Astrocyte of the hippocampus (primary cell): ENCODE measurements at places on chromosomes 6 and 20.

DNA sequence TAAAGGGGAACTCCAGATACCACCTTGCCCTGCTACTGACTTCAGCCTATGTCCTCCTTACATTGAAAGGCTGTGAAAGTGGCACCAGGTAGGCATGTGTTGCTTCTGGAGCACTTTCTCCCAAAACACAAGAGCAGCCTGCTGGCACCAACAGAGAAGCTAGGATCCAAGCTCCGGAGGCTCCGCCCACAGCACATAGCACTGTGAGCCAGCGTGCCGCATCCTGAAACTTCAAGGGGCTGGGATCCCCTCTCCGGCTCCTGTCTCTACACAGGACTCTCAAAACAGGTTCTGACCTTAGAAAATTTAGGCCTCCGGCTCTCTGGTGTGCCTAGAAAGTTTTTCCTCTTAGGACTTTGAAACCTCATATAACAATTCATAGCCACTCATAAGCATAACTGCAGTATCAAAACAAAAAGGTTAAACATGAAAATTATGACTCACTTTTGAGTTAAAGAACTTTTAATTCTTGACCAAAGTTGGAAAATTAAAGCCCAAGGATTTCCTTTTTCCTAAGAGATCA lies 41.1 kb downstream of the EZR start:
- no peak for DNase-seq

- no peak for DNase-seq
These were observed 916.0 kb upstream of the GJE1 start for GRCh38 chr6:141216726-141217125.

DNA sequence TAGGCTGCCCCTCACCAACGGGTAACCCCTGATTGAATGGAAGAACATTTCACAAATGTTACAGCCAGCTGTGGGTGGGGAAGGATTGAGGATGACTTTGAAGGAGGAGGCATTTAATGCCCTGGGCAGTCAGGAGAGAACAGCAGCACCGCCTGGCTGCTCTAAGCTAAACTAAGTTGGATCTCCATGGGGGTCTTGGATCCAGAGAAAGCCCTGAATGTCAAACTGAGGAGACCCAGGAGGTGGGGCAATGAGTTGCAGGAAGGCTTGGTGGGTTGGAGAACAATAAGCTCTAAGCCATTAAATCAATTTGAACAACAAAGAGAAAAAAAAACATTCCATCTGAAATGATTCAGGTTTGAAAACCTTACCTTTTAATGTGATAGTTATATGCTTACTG lies 35.4 kb downstream of the TMX4 start:
- no peak for DNase-seq

DNA sequence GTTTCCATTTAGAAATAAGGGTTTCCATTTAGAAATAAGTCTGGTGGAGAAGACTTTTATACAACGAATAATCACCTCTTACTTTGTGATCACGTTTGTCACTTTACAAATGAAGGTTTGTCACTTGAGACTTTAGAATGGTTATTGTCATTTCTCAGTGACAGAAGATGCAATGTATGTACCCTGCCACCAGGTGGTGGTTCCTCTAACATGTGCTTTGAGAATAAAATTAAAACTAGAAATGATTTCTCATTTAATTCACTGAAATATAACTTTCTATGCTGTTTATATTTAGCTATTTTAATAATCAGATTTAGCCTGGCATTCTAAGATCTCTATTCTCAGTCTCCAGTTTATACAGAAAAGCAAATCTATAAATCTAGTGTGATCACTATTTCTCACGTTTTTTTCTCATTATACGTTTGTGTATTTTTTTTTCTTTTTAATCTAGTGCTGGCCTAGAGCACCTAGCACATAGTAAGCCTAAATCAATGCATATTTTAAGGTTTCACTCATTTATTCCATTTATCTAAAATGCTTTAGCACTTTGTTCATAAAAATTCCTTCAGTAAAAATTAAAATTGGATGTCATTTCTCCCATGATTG lies 57.4 kb upstream of the TFAP2D start:
- peak; percentile 2 for DNase-seq

DNA sequence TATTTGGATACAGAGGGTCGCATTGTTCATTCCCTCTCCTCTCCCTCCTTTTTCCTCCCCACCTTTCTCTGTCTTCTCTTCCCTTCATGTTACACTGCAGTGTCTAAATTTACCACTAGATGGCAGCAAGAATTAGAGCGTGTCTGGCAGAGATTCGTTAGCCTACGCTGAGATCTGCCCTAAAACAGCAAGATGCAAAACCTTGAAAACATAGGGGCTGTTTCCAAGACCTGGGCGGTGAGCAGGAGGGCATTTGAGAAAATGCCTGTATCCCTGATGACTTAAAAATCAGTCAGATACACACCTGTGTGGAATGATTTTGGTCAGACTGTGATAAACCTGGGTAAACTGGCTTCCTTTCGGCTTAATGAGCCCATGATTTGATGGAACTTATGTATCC lies 101.5 kb upstream of the ISM1 start:
- peak; percentile 85 for DNase-seq

DNA sequence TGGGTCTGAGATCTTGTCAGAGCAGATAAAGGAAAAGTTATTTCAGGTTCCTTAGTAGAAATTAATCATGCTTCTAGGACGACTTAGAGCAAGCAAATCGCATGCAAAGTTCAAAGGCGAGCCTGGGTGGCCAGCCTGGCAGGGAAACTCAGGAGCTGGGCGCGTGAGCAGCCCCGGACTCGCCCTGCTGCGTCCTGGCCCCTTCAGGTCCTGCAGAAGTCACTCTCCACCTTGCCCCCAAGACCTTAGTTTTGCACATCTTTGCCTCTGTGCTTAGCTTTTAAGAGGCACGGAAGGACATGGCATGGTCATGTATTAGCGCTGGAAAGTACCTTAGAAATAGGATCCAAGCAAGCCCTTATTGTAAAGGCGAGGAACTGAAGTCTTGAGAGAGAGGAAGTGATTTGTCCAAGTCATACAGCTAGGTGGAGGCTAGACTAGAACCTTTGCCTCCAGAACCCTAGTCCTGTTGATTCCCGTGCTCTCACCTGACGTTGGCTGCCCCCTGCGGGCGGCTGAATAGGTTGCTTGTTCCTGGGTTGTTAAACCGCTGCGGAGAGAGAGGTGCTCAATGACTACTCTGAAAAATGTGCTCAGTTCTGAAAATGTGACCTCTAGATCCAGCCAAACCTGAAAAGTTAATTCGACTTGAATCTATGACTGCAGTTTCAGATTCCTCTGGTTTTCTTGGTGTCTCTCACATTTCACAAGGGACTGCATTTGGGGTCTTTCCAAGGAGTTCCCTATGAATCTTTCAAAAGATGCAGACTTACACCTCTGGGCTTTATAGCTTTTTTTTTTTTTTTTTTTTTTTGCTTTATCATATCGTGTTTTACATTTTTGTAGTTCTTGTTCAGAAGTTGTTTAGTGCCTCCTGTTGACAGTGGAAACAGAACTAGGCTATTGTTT lies 2.7 kb downstream of the MYB start:
- peak; percentile 54 for DNase-seq

DNA sequence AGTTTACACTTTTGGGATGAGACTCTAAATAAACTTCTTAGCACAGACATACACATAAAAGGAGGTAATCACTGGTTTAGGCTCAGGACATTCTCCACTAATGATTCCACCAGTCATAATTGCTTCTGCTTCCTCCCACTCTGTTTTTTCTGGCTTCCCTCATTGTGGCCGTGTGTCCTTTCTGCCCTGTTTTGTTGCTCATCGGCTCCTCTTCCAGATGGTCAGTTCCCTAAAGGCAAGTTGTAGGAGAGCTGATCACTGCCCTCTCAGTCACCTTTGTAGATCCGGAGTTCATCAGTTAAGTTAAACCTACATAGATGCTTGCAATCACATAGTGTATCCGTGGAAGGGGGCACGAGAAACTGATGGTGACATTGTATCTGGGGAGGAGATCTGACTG lies 200.5 kb upstream of the ARG1 start:
- DNase-seq, result no peak

DNA sequence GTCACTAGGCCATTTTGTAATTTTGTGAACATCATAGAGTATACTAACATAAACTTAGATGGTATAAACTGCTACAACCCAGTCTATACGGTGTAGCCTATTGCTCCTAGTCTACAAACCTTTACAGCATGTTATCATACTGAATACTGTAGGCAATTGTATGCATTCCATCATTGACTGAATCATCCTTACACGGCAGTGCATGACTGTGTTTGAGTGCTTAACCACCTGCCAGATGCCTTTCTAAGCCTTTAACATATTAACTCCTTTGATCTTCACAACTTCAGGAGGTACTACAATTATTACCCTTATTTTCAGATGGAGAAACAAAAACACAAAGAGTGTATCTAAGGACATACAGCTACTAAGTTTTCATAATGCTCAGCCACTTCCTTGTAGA lies 14.0 kb downstream of the DPPA5 start:
- peak; percentile 14 for DNase-seq

DNA sequence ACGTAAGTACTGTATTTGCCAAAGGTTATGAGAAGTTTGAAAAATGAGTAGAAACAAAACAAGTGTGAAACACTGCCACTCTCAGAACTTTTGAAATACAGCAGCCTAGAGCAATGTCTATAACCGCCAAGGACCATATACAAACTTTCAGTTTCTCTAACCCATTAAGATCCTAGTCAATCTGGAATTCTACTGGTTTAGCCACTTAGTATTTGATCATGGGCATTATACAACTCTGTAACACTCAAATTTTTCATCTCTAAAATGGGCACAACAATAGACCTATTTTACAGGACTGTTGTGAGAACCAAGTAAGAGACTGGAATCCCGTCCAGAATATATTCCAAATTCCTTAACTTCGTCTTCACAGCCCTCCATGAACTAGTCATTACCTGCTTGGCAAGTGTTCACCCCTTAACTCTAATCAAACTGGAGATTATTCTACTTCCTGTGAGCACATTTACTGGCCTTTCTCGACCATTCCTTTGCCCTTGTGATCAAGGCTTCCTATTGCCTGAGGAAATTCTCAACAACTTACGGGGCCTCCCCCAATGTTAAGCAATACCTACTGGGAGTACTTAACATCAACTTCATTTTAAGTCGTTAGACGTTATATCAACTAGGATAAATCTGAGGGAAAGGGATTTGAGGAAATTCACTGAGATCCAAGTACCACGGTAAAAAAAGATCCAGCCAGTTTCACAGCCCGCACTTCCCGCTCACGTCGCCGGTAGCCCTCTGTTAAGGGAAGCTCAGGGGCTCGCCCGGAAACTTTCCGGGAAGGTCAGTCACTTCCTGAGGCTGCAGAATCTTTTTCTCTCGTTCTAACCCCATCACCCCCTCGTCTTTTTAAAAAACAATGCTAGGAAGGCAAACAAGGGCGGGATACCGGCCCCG lies 1.1 kb downstream of the EIF2S2 start:
- peak; percentile 51 for DNase-seq

DNA sequence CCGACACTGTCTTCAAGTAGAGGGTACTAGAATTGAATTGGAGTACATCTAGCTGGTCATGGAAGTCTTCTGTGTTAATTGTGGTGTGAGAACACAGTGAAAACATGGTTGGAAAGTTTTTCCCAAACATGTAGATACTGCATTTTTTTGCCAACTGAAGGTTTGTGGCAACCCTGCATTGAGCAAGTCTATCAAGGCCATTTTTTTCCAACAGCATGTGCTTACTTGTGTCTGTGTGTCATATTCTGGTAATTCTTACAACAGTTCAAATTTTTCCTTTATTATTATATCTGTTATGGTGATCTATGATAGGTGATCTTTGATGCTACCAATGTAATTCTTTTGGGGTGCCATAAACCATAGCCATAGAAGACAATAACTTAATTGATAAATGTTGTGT lies 147.0 kb downstream of the MYB start:
- no peak for DNase-seq

DNA sequence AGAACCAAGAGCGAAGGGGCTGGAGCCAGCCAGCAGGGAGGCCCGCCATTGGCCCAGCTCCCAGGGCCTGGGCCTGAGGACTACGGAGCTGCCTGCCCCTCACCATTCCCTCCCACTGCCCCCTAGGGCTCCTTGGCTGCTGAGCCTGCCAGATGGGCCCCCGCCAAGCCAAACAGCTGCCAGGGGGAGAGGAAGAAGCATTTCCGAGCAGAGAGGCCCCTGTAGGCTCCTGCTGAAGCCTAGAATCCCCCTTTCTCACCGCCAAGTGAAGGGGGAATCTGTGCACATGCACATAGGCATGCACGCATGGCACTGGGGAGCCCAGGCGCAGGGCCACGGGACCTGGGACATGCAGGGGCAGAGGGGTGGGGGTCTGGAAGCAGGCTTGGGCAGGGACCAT lies 28.5 kb upstream of the MRPS18A start:
- peak; percentile 76 for DNase-seq

DNA sequence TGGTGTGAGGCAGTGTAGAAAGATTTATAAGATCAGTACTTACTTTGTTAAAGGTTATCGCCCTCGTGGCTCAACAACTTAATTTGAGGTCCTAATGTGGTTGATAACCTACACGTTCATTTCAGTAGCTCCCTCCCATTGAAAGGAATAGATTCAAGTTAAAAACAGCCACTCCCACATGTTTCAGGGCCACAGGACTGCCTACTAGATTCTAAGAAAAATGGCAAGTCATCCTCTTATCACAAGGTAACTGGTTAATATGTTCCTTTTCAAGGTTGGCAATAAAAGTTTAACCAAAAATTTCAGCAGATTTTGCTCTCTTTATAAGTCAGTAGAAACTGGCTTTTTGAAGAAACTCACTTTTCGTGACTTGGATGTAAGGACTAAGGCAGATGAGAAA lies 17.1 kb downstream of the GSTA2 start:
- no peak for DNase-seq

- DNase-seq, result peak; percentile 98
These were observed 29.6 kb downstream of the RAMACL start for GRCh38 chr6:166556863-166557322.

DNA sequence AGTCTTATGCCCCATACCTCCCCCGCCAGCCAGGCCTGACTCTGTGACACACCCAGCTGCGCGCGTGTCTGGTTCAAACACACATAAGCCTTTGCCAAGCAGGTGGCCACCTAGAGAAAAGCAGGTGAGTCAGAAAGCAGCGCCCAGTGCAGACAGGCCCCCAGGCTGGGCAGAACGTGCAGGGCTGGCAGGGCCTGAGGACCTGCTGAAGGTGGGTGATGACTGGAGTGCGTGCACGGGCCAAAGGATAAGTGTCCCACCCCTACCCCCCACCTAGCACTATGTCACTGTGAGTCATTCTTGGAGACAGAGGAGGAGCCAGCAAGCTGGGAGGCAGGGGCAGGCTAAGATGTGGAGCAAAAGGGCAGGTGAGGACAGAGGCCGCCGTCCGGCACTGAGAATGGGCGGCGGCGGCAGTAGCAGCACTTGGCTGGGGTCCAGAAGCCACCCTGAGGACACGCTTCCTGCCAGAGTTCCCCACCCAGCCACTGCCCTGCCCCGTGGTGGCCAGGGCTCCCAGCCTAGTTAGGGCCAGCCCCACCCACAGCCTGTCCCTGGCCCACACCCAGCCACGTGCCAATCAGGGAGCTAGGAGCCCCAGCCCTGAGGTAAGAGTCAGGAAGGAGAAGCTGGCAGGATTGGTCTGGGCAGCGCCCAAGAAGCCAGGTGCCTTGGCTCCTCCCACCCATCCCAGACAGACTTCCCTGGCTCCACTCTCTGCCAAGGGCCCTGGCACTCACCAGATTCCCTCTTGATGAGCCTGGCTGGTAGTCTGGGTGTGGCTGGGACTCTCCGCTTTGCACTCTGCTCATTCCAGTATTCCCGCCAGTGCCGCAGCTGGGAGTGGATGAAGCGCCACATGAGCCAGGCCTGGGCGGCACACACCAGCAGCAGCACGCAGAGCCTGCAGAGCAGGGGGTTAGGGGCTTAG lies 72.7 kb downstream of the TRAM2 start:
- DNase-seq, result peak; percentile 87

- no peak for DNase-seq
These were observed 31.6 kb upstream of the EPB41L1 start for GRCh38 chr20:36122931-36123288.
